ENCODE measurements at places on chromosomes 11 and 22.

DNA sequence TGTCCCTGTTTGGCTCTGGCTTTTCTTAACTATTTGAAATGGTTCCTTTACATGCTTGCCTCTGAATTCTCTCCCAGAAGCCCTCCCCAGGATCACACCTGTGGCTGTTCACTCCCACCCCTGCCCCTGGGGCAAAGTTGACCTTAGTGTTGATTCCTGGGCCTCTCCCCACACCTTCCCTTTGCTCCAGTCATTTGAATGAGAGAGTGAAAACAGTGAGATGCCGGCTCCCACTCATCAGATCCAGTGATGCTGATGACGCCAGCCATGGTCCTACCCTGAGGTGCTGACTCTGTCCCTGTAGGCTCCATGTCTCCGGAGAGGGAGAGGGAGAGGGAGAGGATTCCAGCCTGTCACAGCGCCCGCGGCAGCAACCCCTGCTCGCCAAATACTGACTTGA lies 40.7 kb downstream of the LRP5 start:
- no peak for DNase-seq

GRCh38 chr11:13415201-13415600 lies 47.8 kb downstream of the BTBD10 start:
- DNase-seq = no peak

GRCh38 chr11:6599881-6600390 lies 3.5 kb downstream of the RRP8 start:
- no peak for DNase-seq

- no peak for DNase-seq
Observed at GRCh38 chr11:127627204-127627603, 626.6 kb upstream of the KIRREL3 start.

- DNase-seq = no peak
Observed at GRCh38 chr11:17430616-17431015, 42.2 kb upstream of the KCNJ11 start.

DNA sequence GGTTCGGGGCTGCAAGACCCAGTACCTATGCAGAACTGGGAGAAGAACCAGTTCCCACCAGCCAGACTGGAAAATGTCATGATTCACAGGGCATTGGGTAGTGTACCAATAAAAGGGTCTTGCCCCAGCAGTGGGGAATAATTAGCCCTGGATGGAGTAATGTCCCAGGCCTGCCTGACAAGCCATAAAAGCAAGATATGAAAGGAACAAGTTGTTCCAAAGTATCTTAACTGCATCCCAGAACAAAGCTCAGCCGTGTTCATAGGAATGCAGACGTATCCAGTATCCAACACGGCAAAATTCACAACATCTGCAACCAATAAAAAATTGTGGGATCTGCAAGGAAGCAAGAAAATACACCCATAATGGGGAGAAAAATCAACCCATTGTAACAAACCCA lies 47.9 kb downstream of the ASCL2 start:
- no peak for DNase-seq

- peak; percentile 58 for DNase-seq
Observed at GRCh38 chr22:40113696-40114095, 64.0 kb upstream of the TNRC6B start.

GRCh38 chr11:5631969-5632635 lies 7.3 kb downstream of the TRIM34 start:
- no peak for DNase-seq

GRCh38 chr11:90890347-90890746 lies 667.5 kb upstream of the CHORDC1 start:
- DNase-seq = no peak

DNA sequence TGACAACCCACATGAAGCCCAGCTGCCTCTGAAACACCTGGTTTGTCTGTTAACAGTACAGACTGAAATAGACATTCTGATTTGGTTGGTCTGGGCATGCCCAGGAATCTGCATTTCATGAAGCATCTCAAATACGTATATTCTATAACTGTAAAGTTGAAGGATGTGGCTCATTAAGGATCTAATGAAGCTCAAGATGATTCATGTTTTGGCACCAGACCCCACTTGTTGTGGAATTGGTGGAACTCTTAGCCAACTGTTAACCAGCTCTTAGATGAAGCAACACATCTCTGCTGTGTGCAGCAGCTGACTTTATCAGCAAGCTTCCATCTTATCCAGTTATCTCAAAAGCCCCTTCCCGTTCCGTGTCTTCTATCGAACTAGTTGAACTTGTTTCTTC lies 232.2 kb downstream of the INSC start:
- no peak for DNase-seq

GRCh38 chr11:128458321-128458720 lies 129.0 kb downstream of the ETS1 start:
- no peak for DNase-seq

GRCh38 chr11:59164028-59164427 lies 7.9 kb upstream of the DTX4 start:
- DNase-seq = no peak

- peak; percentile 38 for DNase-seq
Observed at GRCh38 chr11:129750343-129751292, 65.0 kb upstream of the TMEM45B start.

GRCh38 chr22:27853424-27853823 lies 51.9 kb upstream of the MN1 start:
- DNase-seq = no peak

GRCh38 chr11:1943977-1944376 lies 3.2 kb upstream of the MRPL23 start:
- no peak for DNase-seq

- DNase-seq = no peak
Observed at GRCh38 chr22:20244691-20245576, 23.2 kb downstream of the RTN4R start.

GRCh38 chr22:32836280-32837123 lies 35.0 kb downstream of the TIMP3 start:
- DNase-seq = no peak

- no peak for DNase-seq
Observed at GRCh38 chr11:90700789-90701439, 478.1 kb upstream of the CHORDC1 start.

DNA sequence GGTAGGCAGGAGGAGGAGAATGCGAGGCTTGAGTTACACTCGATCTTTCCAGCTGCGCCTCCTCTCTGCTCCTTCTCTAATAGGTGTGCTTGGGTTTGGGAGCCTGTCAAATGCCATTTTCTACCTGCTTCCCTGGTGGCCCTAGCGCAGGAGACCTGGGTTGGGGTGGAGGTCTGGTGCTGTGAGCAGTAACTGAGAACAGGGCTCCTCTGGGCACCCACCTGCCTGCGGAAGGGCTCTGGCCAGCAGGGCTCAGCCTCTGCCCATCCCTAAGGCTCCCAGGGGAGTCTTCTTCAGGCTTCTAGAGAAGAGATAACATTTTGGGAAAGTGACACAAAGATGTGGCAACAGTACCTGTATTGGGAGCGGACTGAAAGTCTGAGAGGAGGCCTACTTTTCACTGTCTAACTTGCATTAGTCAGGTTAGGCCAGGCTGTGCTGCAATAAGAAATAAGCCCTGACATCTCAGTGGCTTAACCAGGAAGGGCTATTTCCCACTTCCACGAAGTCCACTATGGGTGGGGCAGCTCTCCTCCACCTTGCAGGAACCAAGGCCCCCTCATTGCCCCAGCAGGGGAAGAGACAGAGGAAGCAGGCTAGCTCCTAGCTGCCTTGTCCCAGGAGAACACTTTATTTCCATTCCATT lies 7.7 kb upstream of the LTO1 start:
- no peak for DNase-seq

GRCh38 chr11:61761440-61762222 lies 9.2 kb downstream of the MYRF start:
- no peak for DNase-seq

DNA sequence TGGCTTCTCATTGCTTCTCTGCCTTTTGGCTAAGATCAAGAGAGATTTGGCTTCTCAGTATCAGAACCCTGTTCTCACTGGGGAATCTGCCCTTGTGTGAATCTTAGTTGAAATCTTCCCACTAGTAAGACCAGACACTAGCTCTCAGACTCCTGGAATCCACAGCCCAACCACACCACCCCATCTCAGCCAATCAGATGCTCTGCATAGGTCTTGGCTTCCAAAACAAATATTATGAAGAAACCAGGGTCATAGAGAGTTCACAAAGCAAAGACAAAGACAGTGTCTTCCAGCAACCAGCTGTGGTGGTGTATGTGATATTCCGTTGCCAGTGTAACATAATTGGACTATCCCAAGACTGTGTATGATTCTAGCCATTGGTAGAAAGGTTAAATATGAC lies 5.4 kb downstream of the OR8B12 start:
- DNase-seq = peak; percentile 76

- DNase-seq = no peak
Observed at GRCh38 chr11:35618497-35619115, 346 bp downstream of the FJX1 start.

- DNase-seq = no peak
Observed at GRCh38 chr11:66489636-66490035, 9.4 kb downstream of the DPP3 start.

GRCh38 chr11:64919627-64920026 lies 2.6 kb upstream of the ATG2A start:
- no peak for DNase-seq

- DNase-seq = no peak
Observed at GRCh38 chr11:9639985-9640384, 23.9 kb upstream of the SWAP70 start.

DNA sequence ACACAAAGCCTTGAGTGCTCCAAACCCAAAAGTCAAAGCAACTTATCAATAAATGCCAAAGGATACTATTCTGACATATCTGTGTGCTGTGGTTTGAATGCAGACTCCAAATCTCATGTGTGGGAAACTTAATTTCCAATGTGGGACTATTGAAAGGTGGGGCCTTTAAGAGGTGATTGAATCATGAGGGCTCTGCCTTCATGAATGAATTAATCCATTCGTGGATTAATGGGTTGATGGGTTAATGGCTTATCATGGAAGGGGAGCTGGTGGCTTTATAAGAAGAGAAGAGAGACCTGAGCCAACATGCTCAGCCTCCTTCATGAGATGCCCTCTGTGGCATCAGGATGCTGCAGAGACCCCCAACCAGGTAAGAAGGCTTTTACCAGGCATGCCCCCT lies 16.8 kb upstream of the ZNF280A start:
- DNase-seq = no peak

DNA sequence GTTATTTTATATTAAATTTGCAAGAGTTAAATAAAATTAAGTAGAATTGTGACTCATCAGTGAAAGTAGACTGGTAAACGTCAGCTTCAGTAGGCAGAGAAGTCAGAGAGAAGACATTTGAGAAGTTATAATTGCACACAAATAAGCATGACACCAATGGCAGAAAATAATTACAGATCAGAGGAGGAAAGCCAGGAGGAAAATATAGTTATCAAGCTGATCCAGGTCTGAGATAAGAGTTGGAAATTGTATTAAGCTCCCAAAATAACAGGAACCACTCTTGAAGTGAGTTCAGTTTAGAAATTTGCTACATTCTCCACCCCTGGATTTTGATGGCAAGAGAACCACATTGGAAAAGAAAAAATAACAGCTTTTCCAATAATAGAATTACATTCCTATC lies 533.8 kb upstream of the CHORDC1 start:
- no peak for DNase-seq
